T-helper 2 cell (primary cell): ENCODE measurements at places on chromosomes 16 and 17.

- DNase-seq, result no peak
These were observed 6.6 kb downstream of the PNMT start for GRCh38 chr17:39674702-39675389.

GRCh38 chr16:66950971-66951790, 9.9 kb upstream of the CES3 start:
- DNase-seq, result no peak

DNA sequence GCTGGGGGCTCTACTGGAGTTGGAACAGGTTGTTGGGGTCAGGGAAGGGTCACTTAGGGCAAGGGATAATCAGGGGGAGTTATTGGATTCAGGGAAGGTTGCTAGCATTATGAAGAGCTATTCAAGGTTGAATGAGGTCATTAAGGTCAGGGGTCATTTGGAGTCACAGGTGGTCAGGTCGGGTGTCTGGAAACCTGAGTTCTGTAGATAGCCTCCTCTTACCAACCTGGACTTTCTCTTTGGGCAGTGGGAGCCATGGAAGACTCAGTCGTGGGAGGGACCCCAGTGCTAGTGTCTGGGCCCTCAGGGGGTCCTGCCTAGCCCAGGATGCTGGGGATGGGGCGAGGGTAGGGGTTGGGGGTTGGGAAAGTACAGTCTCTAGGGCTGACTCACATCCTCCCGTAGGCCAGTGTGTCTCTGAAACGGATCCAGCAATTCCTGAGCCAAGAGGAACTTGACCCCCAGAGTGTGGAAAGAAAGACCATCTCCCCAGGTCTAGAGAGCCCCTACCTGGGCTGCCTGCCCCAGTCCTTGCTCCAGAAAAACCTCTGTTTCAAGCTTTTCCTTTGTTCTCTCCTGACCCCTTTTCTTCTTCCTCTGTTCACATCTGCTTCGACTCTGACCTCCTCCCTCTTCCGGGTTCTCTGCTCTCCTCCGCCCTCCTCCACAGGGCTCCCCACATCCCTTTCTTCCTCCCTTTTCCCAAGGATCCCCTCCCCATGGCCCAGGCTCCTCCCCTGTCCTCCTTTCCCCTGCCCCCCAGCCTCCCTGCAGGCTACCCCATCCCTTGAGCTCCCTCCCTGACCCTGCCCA, 33.5 kb downstream of the ABCC3 start:
- DNase-seq, result no peak

- DNase-seq, result no peak
These were observed 88.7 kb downstream of the FOXL1 start for GRCh38 chr16:86667035-86667434.

- no peak for DNase-seq
These were observed 33.2 kb downstream of the MAP2K6 start for GRCh38 chr17:69447726-69448125.

DNA sequence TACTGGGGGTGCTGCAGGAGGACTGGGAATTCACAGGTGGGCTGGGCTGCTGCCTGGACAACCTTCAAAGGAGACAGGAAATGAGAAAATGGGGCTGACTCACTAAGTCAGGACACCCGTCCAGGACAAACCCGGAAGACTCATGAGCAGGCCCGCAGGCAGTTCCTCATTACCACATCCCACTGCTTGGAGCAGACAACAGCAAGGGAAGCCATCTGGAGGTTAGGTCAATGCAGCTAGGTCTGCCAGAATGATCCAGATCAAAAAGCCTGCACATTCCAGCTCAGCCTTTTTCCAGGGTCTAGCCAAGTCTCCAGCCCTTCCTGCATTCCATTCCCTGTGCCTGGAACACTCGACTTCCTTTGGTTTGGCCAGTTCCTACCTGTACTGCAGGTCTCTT, 536.5 kb upstream of the CDH11 start:
- no peak for DNase-seq
